ENCODE measurements at places on chromosomes 7 and 10. TPM values are rescaled to one million over a fixed set of nuclear protein-coding genes. Genes with fewer than 3 reads are reported as not detected.

ANKRD30A gene
- total RNA-seq, result 0.64 TPM

YWHAG gene
- total RNA-seq, result 268 TPM

OR6V1 gene
- not detected for total RNA-seq

TMEM140 gene
- total RNA-seq, result 1.7 TPM

A1CF gene
- 0.07 TPM for total RNA-seq

Data from A549 treated with DMSO at 1 μM for 4 hours (cell line).